Urinary bladder (tissue), 4 donors: ENCODE measurements at places on chromosomes 3 and 15. TPM values are rescaled to one million over a fixed set of nuclear protein-coding genes. Genes with fewer than 3 reads are reported as not detected.

CSTA gene
- 12.4 TPM for polyA plus RNA-seq

FBXO40 gene
- not detected for polyA plus RNA-seq

GRCh38 chr15:79084308-79084968, 6.1 kb downstream of the RASGRF1 start:
- DNase-seq = no peak

DNA sequence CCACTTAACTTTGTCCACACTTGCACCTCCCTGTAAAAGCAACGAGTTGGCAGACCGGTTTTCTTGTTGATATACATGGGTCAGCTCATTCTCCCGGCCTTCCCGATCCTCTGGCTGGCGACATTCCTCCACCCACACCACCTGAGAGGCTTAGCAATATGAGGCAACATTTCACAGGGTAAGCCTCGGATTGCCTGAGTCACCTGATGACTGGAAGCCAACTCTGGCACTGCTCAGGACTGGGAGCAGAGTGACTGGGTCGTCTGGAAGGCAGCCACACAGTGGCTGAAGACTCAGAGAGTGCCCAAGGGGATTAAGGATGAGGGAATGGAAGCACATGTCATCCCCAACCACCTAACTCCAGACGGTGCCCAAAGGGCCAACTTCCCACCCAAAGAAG, 9.8 kb downstream of the HOMER2 start:
- peak; percentile 35 for DNase-seq

GRCh38 chr15:73956743-73957135, 30.5 kb downstream of the LOXL1 start:
- no peak for DNase-seq

DNA sequence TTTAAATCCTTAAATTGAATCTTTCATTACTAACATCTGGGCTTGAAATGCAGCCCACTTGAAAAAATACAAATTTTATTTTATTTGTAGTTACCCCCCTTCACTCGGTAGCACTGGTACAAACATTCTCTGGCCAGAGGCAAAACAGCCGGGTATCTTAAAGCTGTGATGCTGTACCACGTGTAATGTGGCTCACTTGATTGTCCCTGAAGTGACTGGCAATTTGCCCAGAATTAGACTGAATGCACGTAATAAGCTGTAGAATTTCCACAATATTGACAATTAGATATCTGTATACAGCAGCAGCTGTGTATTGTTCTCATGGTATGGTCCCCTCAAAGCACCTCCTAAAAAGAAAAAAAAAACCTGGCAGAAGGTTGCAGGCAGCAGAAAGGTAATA, 192.8 kb upstream of the TBC1D5 start:
- peak; percentile 20 for DNase-seq

- no peak for DNase-seq
Measured at GRCh38 chr3:36812240-36812639, 47.9 kb upstream of the DCLK3 start.

GRCh38 chr3:188037195-188037718, 116.7 kb upstream of the LPP start:
- DNase-seq = no peak

DNA sequence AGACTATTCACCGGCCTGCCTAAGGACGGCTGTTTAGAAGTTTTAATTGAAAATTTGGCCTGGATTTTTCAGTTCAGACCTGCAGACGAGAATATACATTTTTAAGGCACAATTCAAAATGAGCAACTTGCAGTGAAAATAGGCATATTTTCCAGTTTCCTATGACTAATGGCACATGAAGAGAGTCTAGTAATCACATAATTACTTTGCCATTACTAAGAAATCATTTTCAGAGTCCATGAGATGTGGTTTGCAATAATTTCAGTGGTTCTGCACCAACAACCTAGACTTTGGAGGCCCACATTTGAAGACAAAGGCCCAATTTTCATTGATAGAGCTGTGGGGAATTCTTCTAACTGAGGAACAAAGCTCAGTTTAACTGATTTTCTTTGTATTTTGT, 205.3 kb downstream of the SOX2 start:
- DNase-seq = no peak

ASB14 gene
- not detected for polyA plus RNA-seq

- DNase-seq = no peak
Measured at GRCh38 chr15:101022306-101022705, 103.1 kb downstream of the LRRK1 start.
